ENCODE measurements at places on chromosomes 12 and 14. TPM values are rescaled to one million over a fixed set of nuclear protein-coding genes. Genes with fewer than 3 reads are reported as not detected.

- no peak for DNase-seq
Observed at GRCh38 chr14:52355016-52355431, 40.9 kb downstream of the PTGER2 start.

KRT86 gene
- total RNA-seq, result not detected

DNA sequence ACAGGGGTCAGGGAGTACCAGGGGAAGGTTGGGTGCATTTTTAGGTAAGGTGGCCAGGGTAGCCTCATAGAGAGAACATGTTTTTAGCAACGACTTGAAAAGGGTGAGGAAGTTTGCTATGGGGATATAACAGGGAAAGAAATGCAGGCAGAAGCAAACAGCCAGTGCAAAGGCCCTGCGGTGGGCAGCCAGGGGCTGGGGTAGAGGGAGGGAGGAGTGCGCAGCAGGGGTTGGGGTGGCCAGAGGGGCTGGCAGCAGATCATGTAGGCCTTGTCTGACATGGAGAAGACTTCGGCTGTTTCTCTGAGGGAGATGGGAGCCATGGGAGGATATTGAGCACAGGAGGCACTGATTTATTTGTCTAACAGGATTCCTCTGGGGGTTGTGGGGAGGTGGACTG is 242.5 kb downstream of the RBM19 start:
- no peak for DNase-seq

DNA sequence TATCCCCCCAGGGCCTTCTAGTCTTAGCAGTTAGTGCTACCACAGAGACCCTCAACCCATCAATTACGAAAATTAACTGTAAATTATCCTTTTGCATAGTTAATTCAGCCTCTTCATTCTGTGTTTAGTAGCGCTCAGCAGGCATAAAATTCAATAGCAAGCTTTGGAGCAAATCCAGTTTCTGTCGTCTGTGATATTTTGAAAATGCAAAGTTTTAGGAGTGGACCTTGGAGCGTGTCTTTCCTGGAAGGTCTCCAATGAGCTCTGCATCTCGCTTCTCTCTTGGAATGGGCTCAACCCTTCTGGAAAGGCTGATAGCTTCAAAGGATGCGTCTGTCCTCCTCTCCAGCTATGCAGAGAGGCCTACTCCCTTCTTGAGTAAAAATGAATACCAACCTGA is 222.9 kb downstream of the SLC15A4 start:
- DNase-seq, result no peak

DNA sequence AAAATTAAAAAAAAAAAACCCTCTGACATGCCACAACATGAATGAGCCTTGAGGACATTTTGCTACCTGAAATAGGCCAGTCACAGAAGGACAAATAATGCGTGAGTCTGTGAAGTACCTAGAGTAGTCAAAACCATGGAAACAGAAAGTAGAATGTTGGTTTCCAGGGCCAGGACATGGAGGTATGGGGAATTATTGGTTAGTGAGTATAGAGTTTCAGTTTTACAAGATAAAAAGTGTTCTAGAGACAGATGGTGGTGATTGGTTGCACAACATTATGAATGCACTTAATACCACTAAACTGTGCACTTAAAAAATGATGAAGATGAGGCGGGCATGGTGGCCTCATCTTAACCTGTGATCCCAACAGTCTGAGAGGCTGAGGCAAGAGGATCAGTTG is 47.6 kb upstream of the ZFP36L1 start:
- DNase-seq, result no peak

DNA sequence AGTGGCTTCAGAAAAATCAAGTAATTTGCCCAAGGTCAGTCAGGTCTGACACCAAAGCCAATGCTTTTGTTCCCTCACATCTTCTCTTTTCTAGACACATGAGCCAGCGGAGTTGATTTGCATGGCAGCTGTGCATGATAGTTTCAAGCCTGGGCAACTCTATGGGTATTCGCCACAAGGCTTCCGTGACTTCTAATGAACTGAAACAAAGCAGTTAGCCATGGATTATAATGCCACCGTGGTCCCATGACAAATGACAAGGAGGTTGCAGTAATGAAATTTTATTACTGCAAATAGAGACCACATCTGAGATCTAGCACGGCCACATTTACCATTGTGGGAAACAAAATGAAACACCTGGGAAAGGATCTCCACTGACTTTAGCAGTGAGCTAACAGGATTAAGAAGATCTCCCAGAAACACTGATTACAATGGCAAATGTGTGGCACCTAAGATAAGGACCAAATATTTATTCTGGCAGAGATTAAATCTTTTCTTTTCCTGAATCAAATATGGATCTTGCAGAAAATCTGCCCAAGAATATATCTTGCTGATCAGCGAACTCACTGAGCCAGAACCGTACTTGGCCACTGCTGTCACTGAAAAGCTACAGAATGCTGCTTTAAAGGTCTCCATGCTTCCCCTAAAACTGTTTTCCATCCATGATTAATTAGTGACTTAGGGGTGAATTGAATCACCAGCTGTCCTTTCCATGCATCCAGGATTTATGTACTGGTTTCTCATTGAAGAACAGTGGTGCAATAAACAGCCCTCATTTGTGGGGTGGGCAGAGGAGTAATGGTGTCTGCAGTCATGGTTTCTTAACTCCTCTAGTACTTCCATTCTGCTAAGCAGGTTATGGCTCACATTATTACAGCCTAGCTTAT is 551.0 kb downstream of the DIO2 start:
- DNase-seq, result no peak

KCNMB4 gene
- total RNA-seq, result 1.0 TPM

GRCh38 chr14:102140027-102140749 is 491 bp downstream of the WDR20 start:
- DNase-seq, result peak; percentile 49

SLC35F4 gene
- total RNA-seq, result not detected

DLGAP5 gene
- total RNA-seq, result 75.4 TPM

GRCh38 chr14:51498411-51499227 is 153.1 kb upstream of the FRMD6 start:
- no peak for DNase-seq

DNA sequence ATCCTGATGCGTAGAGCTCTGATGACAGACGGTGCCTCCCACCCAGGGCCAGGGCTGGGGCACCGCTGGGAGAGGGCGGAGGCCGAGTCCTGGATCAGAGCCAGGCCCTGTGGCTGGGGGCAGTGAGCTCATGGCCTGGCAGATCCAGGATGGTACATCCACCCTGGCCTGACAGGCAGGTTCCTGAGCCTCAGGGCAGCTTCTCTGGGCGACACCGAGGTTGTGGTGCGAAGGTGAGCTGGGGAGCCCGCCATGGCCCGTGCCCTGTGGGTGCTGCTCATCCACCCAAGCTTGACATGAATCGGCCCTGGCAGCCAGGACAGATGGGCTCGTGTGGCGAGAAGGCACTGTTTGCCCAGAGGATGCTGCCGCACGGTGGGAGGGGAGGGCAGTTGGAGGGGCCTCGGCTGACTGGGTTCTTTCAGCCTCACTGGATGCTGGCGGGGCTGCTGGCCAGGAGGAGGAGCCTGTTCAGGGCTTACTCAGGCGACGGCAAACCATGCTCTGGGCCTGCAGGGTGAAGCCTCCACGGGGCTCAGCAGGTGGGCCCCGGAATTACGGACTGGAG is 16.6 kb downstream of the LRTM2 start:
- no peak for DNase-seq

GRCh38 chr12:6570264-6570887 is 2.3 kb upstream of the NOP2 start:
- DNase-seq, result peak; percentile 73

- no peak for DNase-seq
Observed at GRCh38 chr14:102479777-102480176, 29.8 kb downstream of the ANKRD9 start.

GRCh38 chr12:90058704-90059103 is 350.1 kb upstream of the ATP2B1 start:
- DNase-seq, result no peak

- peak; percentile 95 for DNase-seq
Observed at GRCh38 chr12:55930771-55931316, at the start of gene DGKA. Gene DGKA (plus strand): TSS chr12:55931162. CDS start chr12:55936504, 5,342 bp downstream.

GRCh38 chr12:118655588-118655987 is 279.2 kb downstream of the SUDS3 start:
- no peak for DNase-seq

All from activated CD8-positive, alpha-beta T cell treated with anti-CD3 and anti-CD28 coated beads for 36 hours (primary cell).